Colonic mucosa (tissue), 4 donors: ENCODE measurements at places on chromosomes 6 and 20. TPM values are rescaled to one million over a fixed set of nuclear protein-coding genes. Genes with fewer than 3 reads are reported as not detected.

The OR12D1 gene
- total RNA-seq, result not detected

- DNase-seq, result no peak
These were observed 469 bp downstream of the TFAP2C start for GRCh38 chr20:56629464-56630085.

DNA sequence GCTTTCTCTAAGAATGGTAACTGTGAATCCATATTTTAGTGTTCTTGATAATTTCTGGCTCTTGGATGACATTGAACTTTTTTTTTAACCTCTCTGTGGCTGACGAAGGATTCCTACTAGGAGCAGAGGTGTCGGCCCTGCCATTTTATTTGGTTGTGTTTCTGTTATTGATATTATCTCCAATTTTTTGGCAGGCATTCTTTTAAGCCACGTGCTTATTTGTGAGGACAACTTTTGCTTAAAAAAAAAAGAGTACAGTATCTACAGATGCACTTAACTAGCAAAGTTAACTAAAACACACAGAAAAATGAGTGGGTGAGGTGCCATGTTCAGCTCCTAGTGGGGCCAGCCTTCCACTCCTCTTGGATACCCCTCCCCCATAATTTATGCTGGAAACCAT lies 1.1 kb downstream of the FANCE start:
- no peak for DNase-seq

- no peak for DNase-seq
These were observed 53.4 kb upstream of the CD93 start for GRCh38 chr20:23139524-23139923.

DNA sequence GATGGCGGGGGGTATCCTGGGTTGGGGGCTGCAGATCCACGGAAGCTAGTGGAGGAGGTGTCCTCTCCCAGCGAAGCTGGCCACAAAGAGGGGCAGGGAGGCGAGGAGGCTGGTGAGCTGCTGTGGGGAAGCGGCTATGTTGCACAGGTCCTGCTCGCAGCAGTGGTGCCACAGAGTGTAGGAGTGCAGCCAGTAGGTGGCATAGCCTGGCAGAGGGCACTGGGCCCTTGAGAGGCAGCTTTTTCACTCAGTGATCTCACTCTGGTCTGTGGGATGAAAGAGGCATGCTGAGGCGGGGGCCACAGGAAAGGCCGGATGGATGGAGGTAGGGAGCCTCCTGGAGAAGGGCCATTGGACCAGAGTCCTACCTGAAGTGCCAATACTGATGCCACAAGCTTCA lies 2.9 kb upstream of the LY6G6D start:
- no peak for DNase-seq

DNA sequence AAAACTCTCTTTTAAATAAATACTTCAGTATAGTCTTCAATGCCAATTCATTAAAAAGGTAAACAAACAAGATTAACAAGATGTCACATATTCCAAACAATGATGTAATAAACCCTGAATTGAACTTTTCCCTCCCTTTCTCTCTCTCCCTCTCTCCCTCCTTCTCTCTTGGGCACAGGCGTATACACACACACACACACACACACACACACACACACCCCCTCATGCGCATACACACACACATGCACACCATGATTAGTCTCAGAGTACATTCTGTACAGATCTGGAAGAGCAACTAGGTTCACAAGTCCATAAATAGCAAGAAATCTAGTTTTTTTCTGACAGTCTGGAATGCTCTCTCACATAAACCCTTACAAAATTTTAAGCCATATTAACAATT lies 128.3 kb downstream of the DST start:
- no peak for DNase-seq
